CD14-positive monocyte (primary cell): ENCODE measurements at places on chromosomes 7 and 10. TPM values are rescaled to one million over a fixed set of nuclear protein-coding genes. Genes with fewer than 3 reads are reported as not detected.

- DNase-seq, result no peak
Observed at GRCh38 chr7:128924707-128925588, 12.8 kb upstream of the IRF5 start.

DNA sequence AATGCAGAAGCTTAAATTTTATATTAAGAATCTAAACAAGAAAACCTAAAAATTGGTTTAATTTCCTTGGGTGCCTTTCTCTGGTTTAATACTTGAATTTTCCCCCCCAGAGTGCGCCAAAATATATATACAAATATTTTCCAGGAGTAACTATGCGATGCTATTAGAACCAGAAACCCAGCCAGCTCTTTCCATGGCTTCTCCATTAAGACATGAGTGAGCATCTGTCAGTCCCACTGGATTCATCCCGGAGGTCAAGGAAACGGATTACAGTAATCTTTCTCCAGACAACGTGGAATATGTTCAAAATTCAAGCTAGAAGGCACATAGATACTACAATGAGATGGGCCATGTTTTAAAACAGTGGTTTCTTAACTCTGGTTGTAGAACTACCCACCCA lies 148.8 kb downstream of the TAX1BP1 start:
- DNase-seq, result no peak

GRCh38 chr10:95354110-95354509 lies 63.3 kb upstream of the PDLIM1 start:
- no peak for DNase-seq

GRCh38 chr7:148575640-148576411 lies 14.7 kb upstream of the C7orf33 start:
- peak; percentile 62 for DNase-seq

GRCh38 chr10:64738462-64738861 lies 1217.3 kb downstream of the REEP3 start:
- no peak for DNase-seq

GRCh38 chr7:113715981-113716856 lies 202.6 kb downstream of the PPP1R3A start:
- DNase-seq, result no peak

DNA sequence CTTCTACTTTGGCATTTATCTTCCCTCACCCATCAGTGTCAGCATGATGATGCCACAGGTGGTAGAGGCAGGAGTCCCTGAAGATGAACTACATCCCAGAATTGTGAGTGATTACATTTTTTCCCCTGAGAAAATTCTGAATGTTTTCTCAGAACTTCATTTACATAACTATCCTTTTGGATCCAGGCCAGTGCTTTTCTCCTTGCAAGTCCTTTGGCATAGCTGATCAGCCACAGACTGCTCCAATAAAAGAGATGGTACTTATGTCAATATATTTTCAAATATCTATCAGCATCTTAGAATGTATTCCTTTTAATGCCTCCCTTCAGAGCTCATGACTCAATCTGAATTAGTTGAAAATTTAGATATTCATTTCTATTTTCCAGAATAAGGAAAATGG lies 135.5 kb downstream of the IQUB start:
- no peak for DNase-seq

DNA sequence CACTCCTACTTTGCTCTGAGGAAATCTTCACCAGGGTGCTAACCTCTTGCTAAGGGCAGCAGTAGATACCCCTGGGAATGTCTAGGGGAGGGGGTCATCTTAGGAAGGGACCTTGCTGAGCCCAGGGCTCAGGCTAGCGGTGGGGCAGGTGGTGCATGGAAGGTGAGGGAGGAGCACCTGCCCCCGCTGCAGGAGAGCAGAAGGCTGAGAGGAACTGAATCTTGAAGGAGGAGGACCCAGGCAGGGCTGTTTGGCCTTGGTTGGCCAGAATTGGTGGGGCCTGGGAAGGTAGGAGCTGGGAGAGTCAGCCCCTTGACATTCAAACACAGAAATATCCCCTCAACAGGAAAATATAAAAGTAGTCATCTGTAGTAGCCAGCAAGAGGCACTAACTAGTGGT lies 7.0 kb downstream of the CALHM3 start:
- DNase-seq, result no peak

C10orf53 gene
- polyA plus RNA-seq, result not detected

AP1S1 gene
- 10.9 TPM for polyA plus RNA-seq

SPDYE9 gene
- not detected for polyA plus RNA-seq

VWDE gene
- not detected for polyA plus RNA-seq

LGI1 gene
- not detected for polyA plus RNA-seq
